ENCODE measurements at places on chromosomes 5 and 9.

DNA sequence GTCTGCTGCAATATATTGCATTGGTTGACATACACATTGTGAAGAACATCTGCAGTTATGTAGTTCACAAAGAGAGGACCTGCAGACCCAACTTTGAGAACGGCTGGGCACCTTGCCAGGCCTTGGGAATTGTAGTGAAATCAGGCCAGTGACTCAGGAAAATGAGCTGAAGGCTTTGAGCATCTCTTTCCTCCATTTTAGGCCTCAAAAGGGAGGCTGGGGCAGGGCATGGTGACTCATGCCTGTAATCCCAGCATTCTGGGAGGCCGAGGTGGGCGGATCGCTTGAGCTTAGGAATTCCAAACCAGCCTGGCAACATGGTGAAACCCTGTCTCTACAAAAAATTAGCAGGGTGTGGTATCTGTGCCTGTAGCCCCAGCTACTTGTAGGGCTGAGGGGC, 1.4 kb upstream of the IPPK start:
- DNase-seq = peak; percentile 7

DNA sequence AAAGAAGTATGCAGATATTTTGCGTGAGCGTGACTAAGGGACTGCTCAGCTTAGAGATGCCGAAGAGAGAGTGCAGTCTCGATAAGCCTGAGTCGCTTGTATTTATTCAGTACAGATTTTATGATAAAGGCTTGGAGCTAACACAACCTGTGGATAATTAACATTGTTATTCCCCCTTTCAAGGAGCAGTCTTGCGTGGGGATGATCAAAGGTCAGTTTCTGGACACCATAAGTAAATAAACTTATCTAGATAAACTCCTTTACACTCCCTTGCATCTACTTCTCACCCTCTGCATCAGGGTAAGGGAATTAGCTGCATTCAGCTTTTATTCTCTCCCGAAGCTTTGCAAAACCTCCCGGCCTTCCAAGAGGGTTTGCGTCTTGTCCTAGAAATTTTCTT, 357.8 kb upstream of the ST8SIA4 start:
- no peak for DNase-seq

- no peak for DNase-seq
Observed at GRCh38 chr5:113663879-113664541, 150.5 kb downstream of the YTHDC2 start.

GRCh38 chr9:93967020-93967803, 12.1 kb upstream of the BARX1 start:
- no peak for DNase-seq

GRCh38 chr5:174307656-174308271, 262.3 kb downstream of the NSG2 start:
- no peak for DNase-seq

DNA sequence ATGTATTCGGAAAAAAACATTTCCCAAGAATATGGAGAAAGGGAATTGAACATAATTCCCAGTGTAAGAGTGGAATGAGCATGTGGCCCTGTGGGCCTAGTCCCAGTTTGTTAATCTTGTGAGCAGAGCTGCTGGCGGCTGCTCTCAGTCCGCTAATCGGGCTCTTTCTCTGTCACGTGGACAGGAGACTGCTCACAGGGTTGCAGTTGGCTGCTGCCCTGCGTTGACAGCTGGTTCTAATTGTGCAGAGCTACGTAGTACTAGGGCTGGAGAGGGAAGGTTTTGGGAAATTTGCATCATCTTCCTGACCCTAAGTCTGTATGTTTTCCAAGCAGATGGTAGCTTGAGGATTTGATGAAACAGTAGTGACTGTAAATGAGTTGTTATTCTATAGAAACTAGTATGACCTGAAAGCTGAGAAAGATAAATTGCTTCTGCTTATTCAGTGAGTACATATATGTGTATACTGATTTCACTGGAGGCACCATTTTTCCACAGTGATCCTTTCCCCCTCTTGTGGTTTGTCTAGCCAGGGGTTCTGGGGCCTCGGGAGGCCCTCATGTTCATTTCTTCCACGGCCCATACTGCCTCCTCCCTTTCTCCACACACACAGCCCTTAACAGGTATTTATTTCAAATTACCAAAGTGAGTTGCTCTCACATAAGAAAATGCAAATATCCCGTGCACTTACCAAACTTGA, 100.6 kb downstream of the ANGPTL2 start:
- DNase-seq = peak; percentile 63

DNA sequence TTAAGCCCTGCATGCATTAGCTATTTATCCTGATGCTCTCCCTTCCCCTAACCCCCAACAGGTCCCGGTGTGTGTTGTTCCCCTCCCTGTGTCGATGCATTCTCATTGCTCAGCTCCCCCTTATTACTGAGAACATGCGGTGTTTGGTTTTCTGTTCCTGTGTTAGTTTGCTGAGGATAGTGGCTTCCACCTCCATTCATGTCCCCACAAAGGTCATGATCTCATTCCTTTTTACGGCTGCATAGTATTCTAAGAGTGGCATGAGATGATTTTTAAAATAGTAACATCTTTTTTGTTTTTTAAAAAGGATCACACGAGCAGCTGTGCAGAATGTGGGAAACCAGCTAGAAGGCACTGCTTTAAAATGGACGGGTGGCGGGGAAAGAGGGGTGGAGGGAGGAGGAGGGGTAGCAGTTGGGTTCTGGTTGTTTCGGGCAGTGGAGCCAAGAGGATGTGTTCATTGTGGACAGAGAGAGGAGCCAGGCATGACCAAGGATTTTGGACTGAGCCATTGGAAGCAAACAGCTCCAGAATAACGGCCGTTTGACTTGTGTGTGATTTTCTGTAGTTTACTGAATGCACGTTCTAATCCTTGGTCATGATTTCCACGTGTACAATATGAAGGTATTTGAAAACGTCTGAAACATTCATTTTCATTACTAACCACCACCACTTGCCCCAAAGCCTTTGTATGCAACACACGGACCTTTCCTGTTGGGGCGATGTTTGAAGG, 1.7 kb upstream of the TENT4A start:
- DNase-seq = no peak

DNA sequence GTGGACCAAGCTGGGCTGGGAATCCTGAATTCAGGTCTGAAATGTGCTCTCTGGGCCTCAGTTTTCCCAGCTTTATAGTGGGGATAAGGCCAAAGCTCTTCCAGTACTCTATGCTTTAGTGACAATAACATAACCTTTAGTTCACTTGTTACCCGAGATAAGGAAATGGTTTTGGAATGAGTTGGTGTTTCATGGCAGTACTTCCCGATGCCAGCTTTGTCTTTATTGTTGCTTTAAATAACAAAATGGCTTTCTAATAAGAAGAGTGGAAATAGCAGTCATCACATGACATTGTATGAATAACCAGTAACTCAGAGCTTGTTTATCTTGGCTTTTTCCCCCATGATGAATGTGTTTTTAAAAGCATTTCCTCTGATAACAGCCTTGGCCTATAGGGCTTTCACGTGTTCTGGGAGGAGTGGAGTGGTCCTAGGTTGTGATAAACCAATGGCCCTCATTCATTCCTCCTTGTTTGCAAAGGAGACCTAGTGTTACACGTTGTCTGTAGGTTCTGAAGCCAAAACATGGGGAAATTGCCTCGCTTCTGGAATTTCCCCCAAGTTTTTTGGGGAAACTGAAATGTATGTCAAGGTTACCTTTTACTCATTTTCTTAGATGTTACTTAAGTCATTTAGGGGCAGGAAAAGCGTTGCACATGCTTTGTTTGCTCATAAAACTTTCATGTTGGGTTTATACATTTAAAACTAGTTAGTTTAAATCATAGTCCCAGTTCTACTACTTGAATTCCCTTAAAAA, 53.7 kb downstream of the ZNF618 start:
- no peak for DNase-seq

DNA sequence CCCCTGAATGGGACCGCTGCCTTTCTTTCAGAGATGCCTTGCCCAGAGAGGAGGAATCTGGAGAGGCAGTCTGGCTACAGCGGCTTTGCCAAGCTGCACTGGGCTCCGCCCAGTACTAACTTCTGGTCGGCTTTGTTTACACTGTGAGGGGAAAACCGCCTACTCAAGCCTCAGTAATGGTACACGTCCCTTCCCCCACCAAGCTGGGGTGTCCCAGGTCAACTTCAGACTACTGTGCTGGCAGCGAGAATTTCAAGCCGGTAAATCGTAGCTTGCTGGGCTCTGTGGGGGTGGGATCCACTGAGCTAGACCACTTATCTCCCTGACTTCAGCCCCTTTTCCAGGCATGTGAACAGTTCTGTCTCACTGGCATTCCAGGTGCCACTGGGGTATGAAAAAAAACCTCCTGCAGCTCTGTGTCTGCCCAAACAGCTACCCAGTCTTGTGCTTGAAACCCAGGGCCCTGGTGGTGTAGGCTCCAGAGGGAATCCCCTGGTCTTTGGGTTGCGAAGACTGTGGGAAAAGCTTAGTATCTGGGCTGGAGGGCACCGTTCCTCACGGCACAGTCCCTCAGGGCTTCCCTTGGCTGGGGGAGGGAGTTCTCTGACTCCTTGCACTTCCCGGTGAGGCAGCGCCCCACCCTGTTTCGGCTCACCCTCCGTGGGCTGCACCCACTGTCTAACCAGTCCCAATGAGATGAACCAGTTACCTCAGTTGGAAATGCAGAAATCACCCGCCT, 171.2 kb downstream of the CWC27 start:
- DNase-seq = no peak

DNA sequence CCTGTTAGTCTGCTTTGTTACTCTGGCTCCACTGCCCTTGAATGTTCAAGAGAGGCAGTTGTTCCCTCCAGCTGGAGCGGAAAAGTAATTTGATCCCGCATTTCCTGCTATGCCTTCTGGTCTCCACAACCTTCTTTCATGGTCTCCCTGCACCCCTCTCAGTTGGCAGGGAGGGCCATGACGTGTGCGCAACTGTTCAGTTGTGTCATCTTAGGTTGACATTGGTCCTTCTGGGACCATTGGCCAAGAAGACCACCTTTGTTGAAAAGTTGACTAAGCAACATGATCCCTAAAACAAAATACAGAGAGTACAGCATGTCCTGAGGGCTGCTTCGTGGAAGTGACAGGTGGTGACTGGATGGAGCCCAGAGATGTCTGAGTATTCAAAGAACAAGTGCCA, 192.5 kb upstream of the TUT7 start:
- no peak for DNase-seq

- DNase-seq = no peak
Observed at GRCh38 chr5:41968153-41968723, 43.2 kb downstream of the FBXO4 start.

DNA sequence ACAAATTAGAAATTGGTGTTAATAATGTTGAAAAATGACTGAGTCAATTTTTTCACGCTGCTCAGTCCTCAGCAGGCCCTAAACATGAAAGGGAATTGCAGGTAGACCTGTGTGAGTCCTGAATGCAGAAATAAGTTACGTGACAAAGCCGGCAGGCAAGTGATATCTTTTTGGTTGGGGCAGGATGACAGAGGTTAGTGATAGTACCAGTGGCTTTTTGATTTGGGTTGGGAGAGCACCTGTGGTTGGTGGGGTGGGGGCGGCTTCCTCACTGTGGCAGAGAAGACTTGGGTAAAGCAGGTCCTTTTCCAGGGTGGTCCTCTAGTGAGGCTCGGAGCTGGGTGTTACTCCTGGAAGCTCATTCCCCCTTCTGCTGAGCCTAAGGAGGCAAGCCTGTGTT, 164.7 kb downstream of the TMEM167A start:
- DNase-seq = no peak

GRCh38 chr5:139402561-139403158, 1.2 kb downstream of the SPATA24 start:
- DNase-seq = no peak

- DNase-seq = no peak
Observed at GRCh38 chr5:135348918-135349317, 50.1 kb downstream of the MACROH2A1 start.

GRCh38 chr9:99352826-99353225, 130.7 kb downstream of the SEC61B start:
- no peak for DNase-seq

GRCh38 chr5:1745796-1746370, 53.8 kb downstream of the MRPL36 start:
- DNase-seq = no peak

DNA sequence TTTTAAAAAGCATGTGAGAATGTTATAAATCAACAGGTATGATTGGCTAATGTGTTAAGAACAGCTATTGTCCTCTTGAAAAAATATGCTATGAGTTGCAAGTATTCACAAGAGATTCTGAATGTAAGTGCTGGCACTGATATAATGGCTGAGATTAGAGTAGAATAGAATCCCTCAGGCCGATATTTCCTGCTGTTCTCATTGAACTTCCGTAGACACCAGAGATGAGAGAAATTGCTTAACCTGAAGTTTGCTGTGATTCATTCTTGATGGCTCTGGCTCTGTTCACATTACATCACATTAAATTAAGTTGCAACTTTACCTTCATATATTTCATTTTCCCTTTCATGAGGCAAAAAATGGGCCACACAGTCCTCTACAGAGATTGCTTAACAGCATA, 114.5 kb downstream of the BAAT start:
- DNase-seq = no peak

GRCh38 chr5:1506242-1507013, 17.3 kb downstream of the LPCAT1 start:
- no peak for DNase-seq

GRCh38 chr9:133273819-133274218, 1.2 kb downstream of the ABO start:
- DNase-seq = no peak

- DNase-seq = no peak
Observed at GRCh38 chr5:166188501-166189325, 2102.7 kb upstream of the WWC1 start.

GRCh38 chr5:21681911-21682310, 1171.2 kb downstream of the CDH12 start:
- DNase-seq = no peak

DNA sequence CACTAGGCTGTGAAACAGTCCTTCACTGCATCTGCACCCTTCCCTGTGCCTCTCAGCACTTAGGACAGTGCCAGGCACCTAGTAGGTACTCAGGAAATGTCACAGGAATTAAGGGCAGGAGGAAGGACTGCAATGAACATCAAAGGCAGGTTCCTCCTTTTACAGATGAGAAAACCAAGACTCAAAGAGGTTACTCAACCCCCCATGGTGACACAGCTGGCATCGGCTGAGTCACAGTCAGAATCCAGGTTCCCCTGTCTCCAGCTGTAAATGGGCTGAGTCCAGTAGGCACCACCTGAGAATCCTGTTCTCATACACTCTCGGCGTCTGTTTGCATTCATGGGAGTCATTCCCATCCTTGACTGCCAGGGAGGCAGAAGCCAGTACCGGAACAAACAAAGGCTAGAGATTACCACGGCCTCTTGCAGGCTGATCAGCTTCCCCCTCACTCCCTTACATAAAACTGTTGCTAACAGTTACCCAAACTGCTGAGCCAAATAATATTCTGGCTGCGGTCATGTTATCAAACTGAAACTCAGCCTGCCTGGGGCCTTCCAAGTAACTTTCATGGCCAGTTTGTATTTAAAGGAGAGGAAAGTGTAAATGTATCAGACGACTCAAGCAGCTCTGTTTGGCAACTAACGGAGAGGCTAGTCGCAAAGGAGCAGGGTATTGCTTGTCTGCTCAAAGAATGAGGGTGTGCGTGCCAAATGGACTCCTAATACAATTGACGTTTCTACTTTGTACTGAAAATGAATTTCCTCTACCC, 201.7 kb downstream of the PAPPA start:
- DNase-seq = no peak

DNA sequence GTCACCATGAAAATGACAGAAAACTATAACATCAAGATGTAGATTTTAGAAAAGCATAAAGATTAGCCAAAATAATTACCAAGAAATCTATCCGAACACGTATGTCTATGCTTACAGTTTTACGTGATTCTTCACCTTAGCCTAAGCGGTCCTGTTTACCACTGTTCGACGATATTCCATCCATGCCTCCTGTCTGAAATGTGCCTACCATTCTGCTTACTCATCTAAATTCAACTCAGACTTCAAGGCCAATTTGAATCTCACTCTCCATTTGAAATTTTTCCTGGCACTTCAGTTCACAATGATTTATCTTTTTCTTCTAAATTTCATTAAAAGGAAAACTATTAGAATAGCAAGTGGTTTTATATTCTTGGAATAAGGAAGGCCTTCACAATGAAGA, 15.4 kb downstream of the ZDHHC21 start:
- no peak for DNase-seq

Data from caudate nucleus (tissue), 63 donors.